Left lobe of liver (tissue), 2 donors: ENCODE measurements at places on chromosomes 2 and 18. TPM values are rescaled to one million over a fixed set of nuclear protein-coding genes. Genes with fewer than 3 reads are reported as not detected.

MC5R gene
- not detected for total RNA-seq

DNA sequence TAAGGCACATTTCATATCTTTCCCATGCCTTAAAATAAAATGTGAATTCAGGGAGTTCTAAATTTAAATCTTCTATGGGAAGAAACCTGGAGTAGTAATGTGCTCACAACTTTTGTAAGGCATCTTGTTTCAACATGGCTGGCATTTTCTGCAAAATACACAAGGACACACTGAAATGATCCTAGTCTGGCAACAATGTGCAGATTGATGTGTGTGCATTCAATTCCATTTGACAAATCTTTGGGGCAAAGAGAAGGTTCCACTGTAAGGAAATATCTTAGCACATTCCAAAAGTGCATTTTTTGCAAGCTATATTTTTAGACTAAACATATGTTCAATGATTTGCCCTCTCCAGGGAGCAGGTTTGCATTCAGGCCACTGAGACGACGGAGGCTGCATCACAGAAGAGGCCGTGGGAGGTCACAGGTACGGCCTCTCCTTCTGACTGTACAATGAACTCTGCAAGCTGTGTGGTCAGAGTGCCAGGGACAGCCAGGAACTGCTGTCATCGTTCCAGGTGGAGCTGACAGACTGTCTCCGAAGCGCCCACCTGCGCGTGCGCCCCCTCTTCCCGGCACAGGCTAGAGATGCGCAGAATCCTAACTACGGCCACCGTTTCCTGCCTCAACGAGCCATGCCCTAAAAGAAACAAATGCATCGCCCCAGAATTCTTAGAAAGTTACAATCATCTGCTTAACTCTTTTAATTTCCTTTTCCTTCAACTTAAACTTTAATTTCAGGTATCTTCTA, 149.2 kb upstream of the POU3F3 start:
- DNase-seq, result no peak

GRCh38 chr2:133835821-133836619, 267.8 kb upstream of the NCKAP5 start:
- no peak for DNase-seq

GRCh38 chr2:48723129-48723528, 32.4 kb downstream of the LHCGR start:
- DNase-seq, result no peak

PLGLB1 gene
- total RNA-seq, result 104 TPM

SP3 gene
- total RNA-seq, result 31.7 TPM

DNA sequence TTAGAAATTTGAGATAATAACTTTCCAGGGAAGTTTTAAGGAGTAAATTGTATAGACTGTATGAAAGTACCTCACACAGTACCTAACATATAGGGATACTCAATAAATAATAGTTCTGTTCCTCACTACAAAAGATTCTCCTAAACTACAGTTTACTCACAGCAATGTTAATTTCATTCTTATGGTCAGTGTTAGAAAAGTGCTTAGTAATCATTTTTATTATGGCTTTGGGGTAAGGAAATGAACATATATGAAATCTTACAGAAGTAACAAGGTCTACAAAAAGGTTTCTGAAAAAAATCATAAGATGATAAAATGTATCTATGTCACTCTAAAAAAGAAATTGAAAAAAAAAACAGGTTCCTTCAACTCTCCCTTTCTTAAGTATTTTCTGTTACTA, 67.2 kb downstream of the IKZF2 start:
- no peak for DNase-seq

DNA sequence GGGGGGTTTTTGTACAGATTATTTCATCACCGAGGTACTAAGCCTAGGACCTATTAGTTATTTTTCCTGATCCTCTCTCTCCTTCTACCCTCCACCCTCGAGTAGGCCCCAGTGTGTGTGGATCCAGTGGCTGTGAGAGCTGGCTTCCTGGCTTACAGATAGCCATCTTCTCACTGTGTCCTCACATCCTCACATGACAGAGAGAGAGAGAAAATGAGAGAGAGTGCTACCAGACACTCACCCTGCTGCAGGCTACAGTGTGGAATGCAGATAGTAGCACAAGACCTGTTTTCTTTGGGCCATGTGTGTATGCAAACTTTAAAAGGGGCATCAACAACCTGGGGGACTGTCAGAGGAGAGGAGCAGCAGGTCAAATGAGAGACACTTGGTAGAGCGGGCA, 9.5 kb downstream of the KCNK3 start:
- no peak for DNase-seq

FAM117B gene
- 2.3 TPM for total RNA-seq

DNA sequence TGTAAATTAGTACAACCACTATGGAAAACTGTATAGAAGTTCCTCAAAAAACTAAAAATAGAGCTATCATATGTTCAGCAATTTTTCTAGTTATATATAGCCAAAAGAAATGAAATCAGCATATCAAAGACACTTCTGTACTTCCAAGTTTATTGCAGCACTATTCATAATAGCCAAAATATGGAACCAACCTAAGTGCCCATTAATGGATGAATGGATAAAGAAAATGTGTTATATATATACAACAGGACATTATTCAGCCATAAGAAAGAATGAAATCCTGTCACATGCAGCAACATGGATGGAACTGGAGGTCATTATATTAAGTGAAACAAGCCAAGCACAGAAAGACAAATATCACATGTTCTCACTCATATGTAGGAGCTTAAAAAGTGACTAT, 112.6 kb downstream of the MDH1 start:
- DNase-seq, result no peak
